RWPE1 (cell line): ENCODE measurements at places on chromosomes 7 and 10.

GRCh38 chr10:124738441-124738840, 5.7 kb downstream of the FAM53B start:
- no peak for DNase-seq

DNA sequence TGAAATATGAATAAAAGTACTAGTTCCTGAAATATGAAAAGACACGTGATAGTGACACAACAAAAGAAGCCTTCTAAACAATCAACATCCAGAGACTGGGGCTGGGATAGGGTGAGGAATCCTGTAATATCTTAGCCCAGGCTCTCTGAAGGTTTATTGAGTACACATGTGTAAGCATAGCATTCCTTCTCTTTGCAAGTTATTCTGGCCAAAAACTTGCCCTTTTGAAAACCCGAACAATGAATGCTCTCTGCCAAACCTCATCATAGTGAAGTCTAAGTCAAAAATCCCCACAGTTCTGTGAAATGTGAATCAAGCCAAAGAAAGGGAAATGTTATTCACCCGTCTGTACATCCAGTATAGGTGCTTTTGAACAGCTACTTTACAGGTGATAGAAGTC, 11.6 kb downstream of the SEMA3D start:
- DNase-seq: no peak

GRCh38 chr10:95501203-95502094, 59.7 kb downstream of the SORBS1 start:
- DNase-seq: no peak

DNA sequence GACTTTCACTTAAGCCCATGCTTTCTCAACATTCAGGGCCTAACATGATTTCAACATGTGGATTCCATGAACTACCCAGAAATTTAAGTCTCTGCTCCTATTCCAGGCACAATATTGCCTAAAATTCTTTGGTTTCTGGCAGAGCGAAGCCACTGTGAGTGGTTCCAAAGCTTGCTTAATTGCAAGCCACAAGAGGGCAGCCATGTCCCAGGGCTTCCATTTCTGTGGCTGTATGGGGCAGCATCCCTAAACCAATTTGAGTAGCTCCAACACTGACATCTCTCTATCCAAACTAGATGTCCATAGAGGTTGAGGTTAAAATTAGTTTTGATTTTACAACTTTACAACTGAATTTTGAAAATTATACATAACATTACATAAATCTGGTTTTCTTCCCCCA, 56.3 kb upstream of the MDFIC start:
- peak; percentile 42 for DNase-seq

GRCh38 chr10:76021398-76021797, 590.0 kb downstream of the LRMDA start:
- no peak for DNase-seq

- no peak for DNase-seq
These were observed 26.2 kb upstream of the CARD11 start for GRCh38 chr7:3069771-3070449.

DNA sequence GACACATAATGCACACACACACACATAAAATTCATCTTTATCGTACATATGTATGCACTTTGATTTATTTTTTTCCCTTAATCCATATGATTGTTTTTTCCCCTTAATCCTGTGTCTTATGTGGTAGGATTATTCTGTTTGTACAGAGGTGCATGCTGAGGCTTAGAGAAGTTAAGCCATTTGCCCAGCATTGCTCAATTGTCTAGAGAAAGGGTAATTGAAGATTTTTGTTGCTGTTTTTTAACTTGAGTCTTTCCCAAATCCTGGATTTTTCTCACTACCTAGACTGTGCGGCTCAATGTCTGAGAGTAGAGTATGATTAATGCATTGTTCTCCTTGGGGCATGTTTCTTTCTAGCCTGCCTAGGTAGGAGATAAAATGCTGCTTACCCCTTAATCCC, 35.0 kb downstream of the WBP1L start:
- DNase-seq: no peak

DNA sequence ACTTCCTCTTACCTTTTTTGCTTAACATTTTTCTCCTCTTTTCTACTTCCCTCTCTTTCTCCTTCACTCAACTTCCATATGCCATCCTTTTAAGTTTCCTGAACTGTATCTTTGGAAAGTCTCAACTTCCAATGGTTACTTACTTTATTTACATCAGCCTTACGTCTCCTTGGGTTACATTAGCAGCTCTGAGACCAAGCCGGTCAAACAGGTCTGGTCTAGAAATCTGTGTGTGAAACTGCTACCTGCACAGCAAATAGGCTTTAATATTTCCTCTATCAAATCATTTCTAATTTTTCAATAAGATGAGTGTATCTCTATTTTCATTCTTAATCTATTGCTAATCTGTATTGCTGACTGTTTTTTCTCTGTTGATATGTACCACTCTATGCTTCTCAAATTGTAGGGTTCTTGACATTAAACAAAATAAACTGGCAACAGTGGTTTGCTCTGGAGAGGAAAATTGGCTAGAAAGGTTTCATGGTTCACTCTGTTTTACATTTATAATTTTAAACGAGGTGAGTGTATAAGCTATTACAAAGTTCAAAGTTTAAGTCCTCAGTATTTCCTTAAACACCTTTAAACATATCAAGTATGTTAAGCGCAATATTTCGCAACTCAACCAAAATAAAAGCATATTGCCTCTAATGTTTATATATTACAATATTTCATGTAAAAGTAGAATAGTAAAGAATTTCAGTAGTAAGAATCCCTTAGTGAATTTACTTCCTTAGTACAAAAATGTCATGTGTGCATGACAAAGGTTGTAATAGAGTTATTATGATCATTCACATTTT, 3.6 kb upstream of the SEMA3C start:
- DNase-seq: no peak
